ENCODE measurements at places on chromosomes 13 and 19.

GRCh38 chr19:10424011-10424637, 3.8 kb downstream of the PDE4A start:
- peak; percentile 85 for DNase-seq

DNA sequence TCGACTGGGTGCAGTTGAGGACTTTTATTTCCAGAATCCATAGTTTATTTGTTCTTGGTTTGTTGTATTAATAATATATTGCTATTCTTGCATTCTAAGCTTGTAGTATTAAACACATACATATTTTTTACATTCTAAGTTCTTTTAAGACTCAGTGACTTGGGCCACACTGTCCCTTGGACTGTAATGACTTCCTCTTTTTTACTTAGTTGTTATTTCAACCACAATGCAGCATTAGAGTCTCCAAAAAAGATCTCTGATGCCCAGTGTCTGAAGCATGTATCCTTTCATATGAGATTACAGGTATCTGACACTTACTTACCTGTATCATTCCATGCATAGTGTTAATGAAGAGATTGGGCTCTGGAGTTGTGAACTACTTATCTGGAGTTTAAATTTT, 864.9 kb upstream of the PCDH20 start:
- no peak for DNase-seq

GRCh38 chr19:13868663-13869062, 8.3 kb upstream of the NANOS3 start:
- no peak for DNase-seq

DNA sequence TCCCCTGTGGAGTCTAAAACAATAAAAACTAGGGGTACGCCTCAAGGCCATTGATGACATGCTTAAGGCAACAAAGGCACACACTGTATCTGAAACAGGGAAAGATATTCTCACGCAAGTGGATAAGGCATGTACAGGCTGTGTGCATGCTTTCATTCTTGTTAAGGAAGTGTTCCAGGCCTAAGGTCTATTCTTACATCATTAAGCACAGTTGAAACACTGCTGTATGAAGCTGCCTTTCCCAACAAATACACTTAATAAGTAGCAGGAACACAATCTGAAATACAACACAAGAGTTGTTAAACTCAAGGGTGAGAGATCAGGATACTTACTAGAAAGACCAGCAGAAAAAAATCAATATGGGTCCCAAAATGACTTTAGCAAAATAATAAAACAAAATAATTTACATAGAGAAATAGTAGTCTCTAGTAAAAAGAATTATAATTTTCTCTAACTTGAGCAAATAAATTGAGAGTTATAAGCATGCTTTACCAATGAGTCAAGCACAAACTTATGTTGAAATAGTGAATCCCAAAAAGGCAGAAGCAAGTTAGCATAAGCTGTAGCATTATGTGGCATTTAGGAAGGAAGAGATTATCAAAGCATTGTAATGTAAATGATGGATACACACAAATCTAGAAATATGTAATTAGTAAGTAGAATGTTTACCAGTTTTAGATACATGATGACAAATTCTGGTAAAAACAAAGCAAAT, 796.9 kb downstream of the SLITRK1 start:
- DNase-seq = no peak

GRCh38 chr19:8132858-8133458, 16.4 kb downstream of the FBN3 start:
- DNase-seq = no peak

GRCh38 chr19:3443840-3444694, 36.3 kb downstream of the SMIM24 start:
- no peak for DNase-seq

- no peak for DNase-seq
These were observed 133.2 kb downstream of the STARD13 start for GRCh38 chr13:33152389-33152788.

DNA sequence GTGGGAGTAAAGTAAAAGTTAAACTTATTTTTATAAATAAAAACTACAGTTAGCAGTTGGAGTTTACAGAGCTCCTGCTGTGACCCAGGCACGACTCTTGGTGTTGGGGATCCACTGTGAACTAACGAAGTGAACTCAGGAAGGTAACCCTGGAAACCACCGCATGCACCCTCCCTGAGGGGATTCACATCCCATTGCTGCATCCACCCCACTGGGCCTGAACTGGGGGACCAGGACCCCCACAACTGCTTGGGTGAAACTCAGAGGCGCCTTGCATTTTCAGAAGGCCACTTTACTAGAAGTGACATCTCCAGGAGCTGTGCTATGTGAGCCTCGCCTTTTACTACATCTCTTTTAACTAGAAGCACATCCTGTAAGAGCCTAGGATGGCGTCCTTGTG, 166.4 kb downstream of the TEX29 start:
- no peak for DNase-seq

DNA sequence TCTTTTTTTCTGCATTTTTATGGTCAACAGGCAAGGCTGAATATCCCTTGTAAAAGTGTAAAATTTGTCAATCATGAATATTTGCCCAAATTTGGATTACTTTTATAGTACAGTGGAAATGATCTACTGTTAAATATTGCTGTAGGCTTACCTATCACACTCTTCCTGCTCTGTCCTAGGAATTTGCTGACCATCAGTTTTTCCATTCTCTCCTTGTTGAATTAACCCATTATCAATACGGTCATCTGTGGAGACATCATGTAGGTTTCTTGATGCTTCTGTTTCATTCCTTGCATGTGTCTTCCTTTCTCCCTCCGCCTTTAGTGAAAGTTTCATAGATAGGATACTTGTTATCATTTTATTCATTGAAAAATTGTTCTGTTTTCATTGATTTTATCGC, 139.6 kb upstream of the TUBA3C start:
- no peak for DNase-seq

- no peak for DNase-seq
These were observed 83.5 kb upstream of the ZNF254 start for GRCh38 chr19:24003537-24003936.

All from activated CD4-positive, alpha-beta T cell treated with anti-CD3 and anti-CD28 coated beads for 36 hours (primary cell).